SIG-M5 (cell line): ENCODE measurements at places on chromosomes 12 and 14.

GRCh38 chr12:42262271-42262670 lies 24.2 kb upstream of the YAF2 start:
- DNase-seq = no peak

GRCh38 chr14:68257969-68258368 lies 438.4 kb downstream of the RAD51B start:
- no peak for DNase-seq

DNA sequence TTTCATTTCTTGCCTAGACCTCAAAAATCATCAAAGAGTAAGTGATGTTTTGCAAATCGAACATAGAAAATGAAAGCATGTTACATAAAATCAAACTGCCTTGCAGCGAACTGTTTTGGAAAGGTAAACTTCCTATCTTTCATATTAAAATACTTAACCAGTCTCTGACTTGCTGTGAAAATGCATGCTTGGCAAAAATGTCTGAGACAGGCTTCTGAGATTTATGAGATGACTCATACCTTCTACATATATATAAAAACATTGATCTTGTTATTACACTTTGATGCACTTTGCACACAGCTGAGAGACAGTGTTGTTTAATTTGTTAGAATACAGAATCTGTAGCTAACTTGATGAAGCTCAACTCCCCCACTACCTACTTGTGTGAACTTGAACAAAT lies 179.1 kb downstream of the KITLG start:
- DNase-seq = no peak

DNA sequence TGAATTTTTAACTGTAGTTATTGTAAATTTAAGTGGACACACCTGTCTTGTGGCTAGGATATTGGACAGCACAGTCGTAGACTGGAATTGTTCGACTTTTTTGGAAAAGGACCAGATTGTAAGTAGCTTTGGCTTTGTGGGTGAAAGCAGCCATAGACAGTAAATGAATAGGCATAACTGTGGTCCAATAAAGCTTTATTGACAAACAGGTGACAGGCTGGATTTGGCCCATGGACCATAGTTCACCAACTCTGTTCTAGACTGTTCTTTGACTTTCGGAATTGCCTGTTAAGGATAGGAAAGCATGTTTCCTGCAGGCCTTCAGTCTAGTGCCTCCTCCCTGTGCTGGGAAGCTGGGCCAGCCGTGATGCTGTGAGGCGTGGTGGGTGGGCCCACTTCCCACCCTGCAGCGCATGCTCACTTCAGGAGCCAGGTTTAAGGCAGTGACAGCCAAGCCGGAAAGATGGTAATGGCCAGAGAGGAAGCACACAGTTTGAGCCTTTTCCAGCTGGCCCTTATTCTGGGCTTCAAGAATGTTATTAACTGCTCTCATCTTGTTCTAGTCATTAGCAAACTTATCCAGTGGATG lies 51.8 kb downstream of the PPP2R5C start:
- no peak for DNase-seq
